ENCODE measurements at places on chromosomes 7 and 10. TPM values are rescaled to one million over a fixed set of nuclear protein-coding genes. Genes with fewer than 3 reads are reported as not detected.

SLC26A5 gene
- not detected for total RNA-seq

DNA sequence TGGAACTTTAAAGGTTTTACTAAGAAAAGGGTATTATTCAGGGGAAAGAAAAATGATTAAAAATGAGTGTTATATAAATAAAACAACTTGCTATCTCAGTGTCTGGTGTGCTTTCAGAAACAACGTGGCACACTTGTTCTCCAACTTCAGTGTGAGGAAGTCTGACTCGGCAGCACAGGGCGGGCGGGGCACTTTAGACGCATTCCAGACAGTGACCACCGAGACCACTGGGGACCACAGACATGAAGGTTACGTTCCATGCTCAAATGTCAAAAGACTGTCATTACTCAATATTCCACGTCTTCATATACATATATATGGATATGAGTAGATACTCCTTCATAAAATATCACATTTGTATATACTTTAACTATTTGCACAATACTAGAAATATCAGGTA lies 87.0 kb downstream of the LARP4B start:
- ATAC-seq = no peak

- peak; percentile 50 for ATAC-seq
These were observed 256.9 kb upstream of the NFE2L3 start for GRCh38 chr7:25894902-25895791.

GRCh38 chr10:3071405-3072198 lies 4.3 kb downstream of the PFKP start:
- peak; percentile 50 for ATAC-seq

MYO1G gene
- total RNA-seq = 1.1 TPM

- ATAC-seq = peak; percentile 41
These were observed 29.1 kb downstream of the EPC1 start for GRCh38 chr10:32317795-32318357.

- ATAC-seq = no peak
These were observed 574.8 kb downstream of the ETV1 start for GRCh38 chr7:13414661-13415107.

- ATAC-seq = no peak
These were observed 58.0 kb upstream of the CELF2 start for GRCh38 chr10:10959666-10960065.

GRCh38 chr10:118694848-118695247 lies 59.9 kb downstream of the CACUL1 start:
- ATAC-seq = no peak

- ATAC-seq = no peak
These were observed 51.1 kb upstream of the NANOS1 start for GRCh38 chr10:118978316-118978997.

GRCh38 chr10:97023401-97024167 lies 162.2 kb downstream of the SLIT1 start:
- ATAC-seq = no peak

DNA sequence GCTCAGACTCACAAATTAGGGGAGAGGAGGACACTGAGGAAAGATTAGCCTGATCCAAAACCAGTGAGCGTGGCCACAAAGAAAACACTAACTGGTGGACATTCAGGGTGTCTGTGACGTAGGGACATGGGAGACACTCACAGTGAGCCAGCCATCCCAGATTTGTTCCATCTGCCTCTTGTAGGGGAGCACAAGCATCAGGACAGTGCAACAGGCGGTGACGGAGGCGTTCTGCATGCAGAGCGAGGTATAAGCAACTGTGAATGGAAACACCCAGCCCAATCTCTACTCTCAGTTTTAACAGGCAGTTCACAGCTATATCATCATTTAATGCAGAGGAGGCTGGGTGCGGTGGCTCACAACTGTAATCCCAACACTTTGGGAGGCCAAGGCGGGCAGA lies 52.8 kb upstream of the TOMM7 start:
- no peak for ATAC-seq

DNA sequence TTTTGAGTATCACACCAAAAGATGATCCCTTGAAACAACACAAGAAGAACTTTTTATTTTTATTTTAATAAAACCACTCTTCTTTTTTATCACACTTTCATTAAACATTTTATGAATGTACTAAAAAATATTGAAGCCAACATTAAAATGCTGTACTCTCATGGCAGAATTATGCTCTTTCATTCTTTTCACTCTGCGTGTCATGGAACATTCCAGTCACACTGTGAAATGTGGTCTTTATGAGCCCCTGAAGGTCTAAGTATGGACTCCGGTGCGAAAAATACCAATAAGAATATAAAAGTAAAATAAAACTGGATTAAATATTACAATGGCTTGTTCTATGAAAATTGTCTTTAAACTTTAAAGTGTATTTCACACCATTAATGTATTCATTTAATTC lies 148.4 kb downstream of the TMEM26 start:
- ATAC-seq = no peak

GRCh38 chr10:33237736-33238624 lies 96.5 kb downstream of the NRP1 start:
- peak; percentile 47 for ATAC-seq

GRCh38 chr7:20788420-20788990 lies 1.8 kb upstream of the SP8 start:
- no peak for ATAC-seq

- ATAC-seq = no peak
These were observed 116.0 kb upstream of the PCGF5 start for GRCh38 chr10:91104193-91105041.

DNA sequence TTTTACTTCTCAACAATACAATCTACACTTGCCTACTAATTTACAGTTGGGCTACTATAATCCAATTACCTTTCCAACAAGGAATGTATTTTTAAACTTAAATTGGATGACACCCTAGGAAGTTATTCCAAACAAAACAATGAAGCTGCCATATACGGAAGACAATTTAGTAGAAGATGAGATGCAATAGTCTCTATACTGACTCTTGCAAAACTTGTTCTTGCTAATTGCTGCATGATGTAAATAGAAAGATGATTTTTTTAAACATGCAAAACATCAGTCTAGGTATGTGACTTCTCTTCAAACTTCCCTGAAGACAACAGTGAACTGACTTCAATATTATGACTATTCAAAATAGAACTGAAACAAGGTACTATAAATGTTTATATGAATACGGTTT lies 17.6 kb downstream of the NT5C3A start:
- peak; percentile 43 for ATAC-seq

DNA sequence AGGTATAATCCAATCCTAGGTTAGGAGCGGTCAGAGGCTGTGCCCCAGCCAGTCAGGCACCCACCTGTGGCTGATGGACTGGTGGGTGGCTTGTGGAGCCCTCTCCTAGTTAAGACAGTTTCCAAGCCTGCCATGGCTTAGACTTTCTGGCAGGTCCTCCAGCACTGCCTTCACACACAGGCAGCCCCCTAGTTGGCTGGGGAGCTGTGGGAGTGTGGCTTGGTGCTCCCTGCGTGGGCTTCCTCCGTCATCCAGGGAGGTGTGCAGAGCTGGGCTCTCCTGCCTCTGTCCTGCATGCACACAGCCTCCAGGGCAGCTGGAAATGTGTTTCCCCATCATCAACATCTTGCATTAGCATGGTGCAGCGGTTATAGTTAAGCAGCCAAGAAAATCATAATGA lies 84.3 kb upstream of the RHEB start:
- ATAC-seq = no peak

NEBL gene
- total RNA-seq = 30.1 TPM

Data from esophagus mucosa (tissue), 1 donor.